Stomach (tissue), 19 donors: ENCODE measurements at places on chromosomes 3 and 15.

DNA sequence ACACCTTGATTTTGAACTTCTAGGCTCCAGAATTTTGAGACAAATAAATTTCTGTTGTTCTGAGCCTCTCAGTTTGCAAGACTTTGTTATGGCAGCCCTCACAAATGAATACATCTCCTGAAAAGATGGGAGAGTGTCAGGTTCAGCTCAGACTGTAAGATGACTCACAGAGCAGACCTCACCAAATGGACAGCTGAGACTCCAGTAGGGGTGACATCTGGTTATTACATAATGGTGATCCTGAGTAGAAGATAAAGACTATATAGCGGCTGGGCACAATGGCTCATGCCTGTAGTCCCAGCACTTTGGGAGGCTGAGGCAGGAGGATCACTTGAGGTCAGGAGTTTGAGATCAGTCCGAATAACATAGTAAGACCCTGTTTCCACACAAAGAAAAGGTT lies 26.2 kb upstream of the MTMR14 start:
- no peak for DNase-seq

DNA sequence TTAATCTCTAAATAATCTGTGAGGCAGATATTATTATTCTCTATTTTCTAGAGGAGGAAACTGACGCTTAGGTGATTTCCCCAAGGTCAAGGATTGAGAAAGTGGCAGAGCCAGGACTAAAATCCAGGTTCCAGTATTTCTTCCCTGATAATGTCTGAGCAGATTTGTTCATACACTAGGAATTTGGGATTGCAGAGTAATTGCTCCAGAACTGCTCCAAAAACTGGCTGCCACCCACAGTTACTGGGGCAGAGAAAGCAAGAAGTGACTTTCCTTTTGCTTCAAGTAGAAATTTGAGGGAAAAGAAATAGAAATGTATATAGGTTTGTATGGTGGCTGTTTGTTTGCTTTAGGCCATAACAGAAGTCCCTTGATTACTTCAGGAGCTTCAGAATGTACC lies 60.6 kb downstream of the SLC12A8 start:
- DNase-seq, result no peak

DNA sequence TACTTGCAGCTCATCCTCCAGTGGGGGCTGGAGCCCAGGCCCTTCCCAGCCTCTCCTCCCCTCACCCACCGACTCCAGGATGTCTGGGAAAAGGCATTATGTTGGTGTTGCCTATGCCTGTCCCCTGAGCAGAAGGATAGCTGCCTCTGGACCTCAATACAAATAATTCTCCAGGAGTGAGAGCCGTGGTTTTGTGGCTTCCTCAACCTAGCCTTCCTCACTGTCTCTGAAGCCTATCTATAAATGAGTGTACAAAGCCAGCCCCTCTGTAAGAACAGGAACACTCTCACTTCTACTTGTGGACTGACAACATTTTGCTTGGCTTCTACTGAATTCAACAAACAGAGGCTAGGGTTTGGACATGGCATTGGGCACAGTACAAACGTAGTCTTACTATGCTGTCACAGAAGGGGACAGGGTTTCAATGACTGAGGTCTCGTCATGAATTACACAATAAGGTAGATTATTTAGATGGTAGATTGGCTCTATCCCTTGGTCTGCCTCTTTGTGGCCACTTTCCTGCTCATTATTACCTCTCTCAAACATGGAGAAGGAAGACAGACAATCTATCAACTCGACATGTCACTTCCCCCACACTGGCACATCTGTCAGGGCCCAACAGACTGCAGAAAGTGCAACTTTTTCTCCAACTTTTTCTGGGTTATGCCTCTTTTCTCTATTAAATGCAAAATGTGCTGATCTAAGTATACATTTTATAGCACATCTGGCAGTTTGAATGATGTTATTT lies 82.8 kb upstream of the MEX3B start:
- DNase-seq, result no peak

- no peak for DNase-seq
Measured at GRCh38 chr3:128167646-128167972, 14.3 kb downstream of the EEFSEC start.

DNA sequence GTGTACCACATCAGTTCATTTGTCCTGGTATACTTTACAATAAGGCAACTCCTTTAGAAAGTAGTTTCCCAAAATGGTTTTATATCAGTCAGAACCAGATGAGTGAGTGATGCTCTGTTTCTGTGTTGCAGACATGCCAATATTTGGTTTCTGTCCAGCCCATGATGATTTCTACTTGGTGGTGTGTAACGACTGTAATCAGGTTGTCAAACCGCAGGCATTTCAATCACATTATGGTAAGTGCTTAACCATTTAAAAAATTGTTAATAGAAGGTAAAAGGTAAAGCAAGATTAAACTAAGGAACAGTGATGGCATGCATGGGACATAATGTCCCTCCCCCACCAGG lies 40.0 kb upstream of the SCAANT1 start:
- DNase-seq, result peak; percentile 36

DNA sequence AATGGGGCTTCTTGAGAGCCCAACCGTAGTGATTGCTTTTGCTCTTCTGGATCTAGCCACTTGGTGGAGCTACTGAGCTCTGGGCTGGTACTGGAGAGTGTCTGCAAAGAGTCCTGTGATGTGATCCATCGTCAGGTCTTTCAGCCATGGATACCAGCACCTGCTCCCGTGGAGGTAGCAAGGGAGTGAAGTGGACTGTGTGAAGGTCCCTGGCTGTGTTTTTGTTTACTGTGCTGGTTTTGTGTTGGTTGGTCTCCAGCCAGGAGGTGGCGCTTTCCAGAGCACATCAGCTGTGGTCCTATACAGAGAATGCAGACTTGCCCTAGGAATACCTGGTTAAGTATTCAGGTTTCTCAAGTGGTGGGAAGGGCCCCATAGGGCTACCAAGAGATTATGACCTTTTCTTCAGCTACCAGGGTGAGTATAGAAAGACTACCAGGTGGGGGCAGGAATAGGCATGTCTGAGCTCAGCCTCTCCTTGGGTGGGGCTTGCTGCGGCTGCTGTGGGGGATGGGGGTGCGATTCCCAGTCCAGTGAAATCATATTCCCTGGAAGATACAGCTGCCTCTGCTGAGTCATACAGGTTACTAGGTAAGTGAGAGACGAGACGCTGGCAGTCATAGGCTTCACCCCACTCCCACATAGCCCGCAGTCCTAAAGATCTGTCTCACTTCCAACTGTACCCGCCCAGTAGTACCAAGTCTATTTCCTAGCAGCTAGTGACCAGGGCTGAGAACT lies 733.7 kb downstream of the ZNF385D start:
- DNase-seq, result no peak

DNA sequence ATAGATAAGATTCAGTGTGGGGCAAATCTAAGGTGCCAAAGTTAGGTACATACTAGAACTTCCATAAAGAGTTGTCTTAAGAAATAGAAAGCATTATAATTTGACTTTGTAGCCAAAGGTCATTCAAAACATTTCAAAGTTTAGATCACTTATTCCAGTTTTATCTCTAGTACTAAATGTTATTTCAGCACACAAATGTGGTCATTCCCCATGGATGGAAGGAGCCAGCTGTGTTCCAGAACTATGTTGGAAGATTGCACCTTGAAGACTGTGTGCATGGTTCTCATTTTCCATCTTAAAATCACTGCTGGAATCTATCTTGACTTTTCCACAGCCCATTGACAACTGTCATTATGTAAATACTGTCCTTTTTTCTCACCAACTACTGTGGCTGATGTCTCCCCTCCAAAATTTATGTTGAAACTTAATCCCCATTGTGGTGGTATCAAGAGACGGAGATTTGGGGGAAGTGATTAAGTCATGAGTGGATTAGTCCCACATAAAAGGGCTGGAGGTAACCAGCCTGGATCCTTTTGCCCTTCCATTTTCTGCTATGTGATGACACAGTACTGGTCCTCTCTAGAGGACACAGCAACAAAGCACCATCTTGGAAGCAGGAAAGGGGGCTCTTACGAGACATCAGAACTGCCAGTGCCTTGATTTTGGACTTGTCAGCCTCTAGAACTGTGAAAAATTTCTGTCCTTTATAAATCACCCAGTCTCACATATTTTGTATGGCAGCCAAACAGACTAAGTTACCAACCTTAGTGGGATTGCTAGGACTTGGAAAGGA lies 24.0 kb downstream of the TGFBR2 start:
- no peak for DNase-seq

DNA sequence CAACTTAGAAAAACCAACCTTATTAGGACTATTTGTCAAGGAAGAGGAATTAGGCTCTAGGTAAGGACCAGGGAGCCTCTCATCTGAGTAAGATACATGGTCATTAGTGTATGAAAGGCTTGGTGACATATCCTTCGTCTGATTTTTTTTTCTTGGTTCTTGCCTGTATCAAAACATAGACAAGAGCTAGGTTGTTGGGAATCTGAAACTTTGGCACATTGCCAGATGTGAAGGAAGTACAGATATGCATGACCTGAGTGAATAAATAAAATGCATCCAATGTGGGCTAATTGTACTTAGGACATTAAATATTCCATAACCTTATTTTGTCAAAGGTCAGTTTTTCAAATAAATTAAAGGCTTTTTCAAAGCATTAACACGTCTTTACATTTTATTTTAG lies 151.8 kb downstream of the SYNPR start:
- DNase-seq, result no peak
